Endothelial cell of umbilical vein (primary cell): ENCODE measurements at places on chromosomes 16 and 17. TPM values are rescaled to one million over a fixed set of nuclear protein-coding genes. Genes with fewer than 3 reads are reported as not detected.

GRCh38 chr16:87789437-87790291, 23.9 kb upstream of the KLHDC4 start:
- H3K27me3 ChIP-seq, result peaks cover 2% of the 10 kb centered on the region
- H3K36me3 ChIP-seq, result no peaks in the 10 kb centered on the region
- H3K27ac ChIP-seq, result no peak overlapping the region
- no peak overlapping the region for H3K4me3 ChIP-seq
- no peaks in the 10 kb centered on the region for H3K4me1 ChIP-seq

DNA sequence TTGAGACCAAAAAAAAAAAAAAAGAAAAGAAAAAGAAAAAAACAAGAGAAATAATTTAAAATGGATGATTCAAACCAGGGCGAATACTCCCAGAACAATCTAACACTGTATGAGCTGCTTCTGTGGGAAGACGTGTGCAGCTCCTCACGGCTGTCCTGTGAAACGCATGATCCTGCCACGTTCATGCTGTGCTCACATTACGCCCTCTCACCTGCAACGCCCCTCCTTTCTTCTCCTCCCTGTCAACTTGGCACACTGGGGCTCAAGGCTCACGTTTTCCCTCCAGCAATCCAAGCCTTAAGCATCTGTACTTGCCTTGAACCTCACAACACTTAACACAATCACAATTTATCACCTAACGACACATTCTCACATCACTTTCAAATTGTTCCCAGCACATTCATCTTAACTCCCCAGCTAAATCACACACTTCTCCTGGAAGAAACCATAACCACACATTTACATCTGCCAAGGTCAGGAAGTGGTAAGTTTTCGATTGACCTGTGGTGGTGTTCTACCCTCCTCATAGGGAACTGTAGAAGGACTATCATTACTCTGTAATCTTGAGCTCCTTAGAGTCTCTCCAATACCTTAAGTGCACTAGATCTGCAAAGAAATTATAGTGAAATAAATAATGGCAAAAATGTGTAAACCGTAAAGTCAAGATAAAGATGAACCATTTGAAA, 29.1 kb downstream of the MBTPS1 start:
- DNase-seq, result no peak
- H3K4me1 ChIP-seq, result no peaks in the 10 kb centered on the region
- H3K27ac ChIP-seq, result no peak overlapping the region
- no peak overlapping the region for H3K4me3 ChIP-seq
- no peaks in the 10 kb centered on the region for H3K27me3 ChIP-seq

GRCh38 chr16:51657848-51658247, 506.8 kb upstream of the SALL1 start:
- H3K4me3 ChIP-seq, result no peak overlapping the region
- no peaks in the 10 kb centered on the region for H3K4me1 ChIP-seq
- no peaks in the 10 kb centered on the region for H3K36me3 ChIP-seq

Gene CCL14
- 9.5 and 21.3 TPM in 2 replicates for total RNA-seq

Gene SOST
- not detected in 2 replicates for total RNA-seq

Gene NOL3
- 14.4 and 19.4 TPM in 2 replicates for total RNA-seq

Gene GFAP
- total RNA-seq, result 0.42 TPM in 1 of 2 replicates, not detected in the other

- DNase-seq, result no peak
- H3K4me1 ChIP-seq, result no peaks in the 10 kb centered on the region
- no peak overlapping the region for H3K4me3 ChIP-seq
- H3K36me3 ChIP-seq, result no peaks in the 10 kb centered on the region
- peaks cover 9% of the 10 kb centered on the region for H3K27me3 ChIP-seq
- H3K27ac ChIP-seq, result no peak overlapping the region
Measured at GRCh38 chr17:19391432-19391831, 4.4 kb upstream of the MFAP4 start.

DNA sequence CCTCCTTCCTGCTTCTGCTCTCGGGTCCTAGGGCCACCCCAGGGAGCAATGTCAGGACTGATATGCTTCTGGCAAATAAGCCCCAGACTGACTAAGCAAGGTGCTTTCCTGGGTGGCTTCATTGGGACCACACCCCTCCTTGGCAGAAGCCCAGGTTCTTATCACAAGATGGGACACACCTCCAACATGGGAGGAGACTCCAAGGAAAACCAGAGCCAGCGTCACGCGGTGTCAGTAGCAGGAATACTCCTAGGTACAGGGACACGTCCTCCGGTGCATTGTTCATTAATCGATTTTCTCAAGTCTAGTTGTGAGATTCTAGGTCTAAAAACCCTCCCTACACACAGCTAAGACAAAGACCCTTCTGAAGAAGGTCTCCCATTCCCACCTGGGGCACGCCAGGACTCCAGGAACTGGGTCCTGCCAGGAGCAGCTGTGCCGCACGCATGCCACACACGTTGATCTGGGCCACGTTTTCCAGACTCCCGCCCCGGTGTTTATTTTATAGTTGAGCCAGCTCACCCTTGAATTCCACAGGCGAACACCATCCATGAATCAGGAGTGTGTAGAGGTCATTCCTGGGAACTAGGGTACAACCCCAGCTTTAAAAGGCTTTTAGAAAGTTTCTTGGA, 30.8 kb downstream of the FA2H start:
- no peak for DNase-seq
- no peak overlapping the region for H3K4me3 ChIP-seq
- no peaks in the 10 kb centered on the region for H3K27me3 ChIP-seq
- no peaks in the 10 kb centered on the region for H3K4me1 ChIP-seq
- no peak overlapping the region for H3K27ac ChIP-seq

DNA sequence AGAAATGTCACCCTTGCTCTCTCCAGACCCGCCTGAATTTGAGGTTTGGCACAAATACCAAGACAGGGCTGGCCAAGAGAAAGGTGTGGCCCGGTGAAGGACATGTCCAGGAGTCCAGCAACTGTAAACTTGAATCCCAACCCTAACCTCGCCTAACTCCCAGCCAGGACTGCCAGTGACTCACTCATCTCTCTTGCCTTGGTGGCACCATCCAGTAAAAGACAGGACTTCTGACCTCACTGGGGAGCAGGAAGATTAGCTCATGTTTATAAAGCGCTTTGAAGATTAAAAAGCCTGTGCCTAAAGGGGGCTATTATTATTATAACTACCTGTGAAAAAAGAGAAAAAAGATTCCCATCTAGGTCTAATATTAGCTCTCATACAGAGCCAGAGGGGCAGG, 335.3 kb downstream of the SOX9 start:
- no peaks in the 10 kb centered on the region for H3K4me1 ChIP-seq
- H3K36me3 ChIP-seq, result no peaks in the 10 kb centered on the region
- H3K27ac ChIP-seq, result no peak overlapping the region
- H3K27me3 ChIP-seq, result no peaks in the 10 kb centered on the region

DNA sequence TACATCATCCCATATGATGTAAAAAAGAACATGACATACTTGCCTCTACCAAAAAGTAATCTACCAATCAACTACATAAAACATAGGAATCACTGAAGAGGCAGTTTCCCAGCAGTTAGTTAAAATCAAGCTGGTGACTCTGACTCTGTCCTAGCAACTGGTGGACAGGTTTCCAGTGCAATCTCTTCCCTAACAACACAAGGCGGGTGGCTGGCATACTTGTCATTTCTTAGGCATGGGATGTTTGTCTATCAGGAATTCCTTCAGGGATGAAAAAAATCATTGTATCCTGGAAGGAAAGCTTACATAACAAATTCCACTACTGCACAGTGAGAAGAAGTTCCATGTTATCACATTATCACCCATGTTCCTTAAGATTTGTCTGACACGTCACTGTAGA, 50.9 kb downstream of the HELZ start:
- H3K4me3 ChIP-seq, result no peak overlapping the region
- peak; percentile 54 for DNase-seq
- peaks cover 3% of the 10 kb centered on the region for H3K36me3 ChIP-seq
- H3K27ac ChIP-seq, result no peak overlapping the region
- no peaks in the 10 kb centered on the region for H3K27me3 ChIP-seq
- H3K4me1 ChIP-seq, result no peaks in the 10 kb centered on the region
